ENCODE measurements at places on chromosomes 1 and 21.

- no peak for DNase-seq
Measured at GRCh38 chr1:91827087-91827458, 58.9 kb downstream of the TGFBR3 start.

DNA sequence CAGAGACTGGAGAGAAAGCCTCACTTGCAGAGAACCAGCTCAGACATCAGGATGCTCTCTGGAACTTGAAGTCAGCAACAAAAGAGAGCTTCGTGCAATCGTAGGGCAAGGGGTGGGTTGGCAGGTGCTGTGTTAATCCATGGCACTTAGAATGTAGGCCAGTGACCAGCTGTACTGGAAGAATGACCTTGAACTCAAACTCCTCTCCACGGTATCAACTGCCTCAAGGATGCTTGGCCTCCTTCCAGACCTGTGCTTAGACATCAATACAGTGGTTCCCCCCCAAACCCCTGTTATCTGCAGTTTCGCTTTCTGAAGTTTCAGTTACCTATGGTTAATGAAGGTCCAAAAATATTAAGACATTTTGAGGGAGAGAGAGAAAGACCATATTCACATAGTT, 6.5 kb downstream of the KANK4 start:
- no peak for DNase-seq

DNA sequence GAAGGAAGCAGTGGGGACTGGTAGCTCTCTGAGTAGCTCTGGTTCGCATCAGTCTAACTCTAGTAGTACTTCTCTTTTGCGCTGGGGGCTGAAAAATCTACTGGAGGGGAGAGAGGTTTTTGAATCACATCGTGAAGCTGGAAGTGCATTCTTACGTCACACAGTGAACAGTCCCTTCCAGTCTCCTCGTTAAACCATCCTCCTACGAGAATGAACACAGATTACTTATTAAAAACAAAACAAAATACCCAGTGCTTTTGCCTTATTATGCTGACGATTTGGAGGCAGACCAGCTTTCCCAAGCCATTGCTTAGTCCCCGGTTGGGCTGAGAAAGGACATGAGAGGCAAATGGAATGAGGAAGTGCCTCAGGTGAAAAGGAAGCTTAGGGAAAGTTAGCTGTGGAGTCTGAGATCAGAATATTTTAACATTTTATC, 16.1 kb downstream of the HUNK start:
- no peak for DNase-seq

GRCh38 chr1:22591576-22591975, 28.3 kb downstream of the EPHA8 start:
- DNase-seq, result no peak

- DNase-seq, result no peak
Measured at GRCh38 chr1:4743978-4744750, 89.8 kb downstream of the AJAP1 start.

GRCh38 chr1:154481053-154481452, 21.0 kb upstream of the TDRD10 start:
- DNase-seq, result no peak

DNA sequence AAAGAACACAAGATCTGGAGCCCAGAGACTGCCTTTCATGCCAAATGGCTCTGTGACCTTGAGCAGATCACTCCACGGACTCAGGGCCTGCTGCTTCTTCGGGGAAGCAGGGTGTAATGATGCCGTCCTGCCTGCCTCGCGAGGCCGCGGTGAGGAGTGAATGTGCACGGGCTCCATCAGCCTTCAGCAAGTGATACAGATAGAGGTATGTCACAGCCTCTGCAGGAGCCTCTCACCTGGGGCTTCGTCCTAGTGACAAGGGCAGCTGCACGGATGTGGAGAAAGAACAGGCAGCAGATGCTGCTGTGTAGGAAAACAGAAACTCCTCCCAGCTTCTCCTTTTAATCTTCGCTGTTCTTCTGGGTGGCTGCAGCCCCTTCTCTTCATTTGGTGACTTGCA, 127.5 kb downstream of the KCNN3 start:
- DNase-seq, result no peak

DNA sequence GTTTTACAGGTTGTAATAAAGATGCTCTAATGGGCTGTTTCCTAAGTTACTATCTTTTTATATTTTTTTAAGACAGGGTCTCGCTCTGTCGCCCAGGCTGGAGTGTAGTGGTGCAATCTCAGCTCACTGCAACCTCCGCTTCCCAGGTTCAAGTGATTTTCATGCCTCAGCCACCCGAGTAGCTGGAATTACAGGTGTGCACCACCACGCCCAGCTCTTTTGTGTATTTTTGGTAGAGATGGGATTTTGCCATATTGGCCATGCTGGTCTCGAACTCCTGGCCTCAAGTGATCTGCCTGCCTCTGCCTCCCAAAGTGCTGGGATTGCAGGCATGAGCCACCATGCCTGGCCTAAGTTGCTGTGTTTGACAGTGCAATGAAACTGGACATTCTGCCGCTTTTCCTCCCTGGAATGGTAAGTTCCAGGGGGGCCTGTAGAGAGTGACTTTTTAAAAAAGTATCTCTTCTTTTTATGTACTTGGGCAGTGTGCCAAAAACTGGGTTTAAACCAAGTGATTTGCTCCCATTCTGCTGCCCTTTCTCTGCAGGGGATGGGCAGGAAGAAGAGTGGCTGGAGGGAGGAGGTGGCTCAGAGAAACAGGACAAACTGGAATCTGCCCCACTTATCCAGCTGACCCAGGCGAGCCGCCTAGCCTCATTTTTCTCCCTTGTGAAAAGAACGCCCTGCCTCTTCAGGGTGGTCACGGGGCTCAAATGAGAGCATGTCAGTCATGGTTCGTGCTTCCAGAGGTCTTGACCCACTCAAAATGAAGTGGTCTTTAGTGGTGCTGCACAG, 2.3 kb downstream of the SLC37A1 start:
- DNase-seq, result no peak

DNA sequence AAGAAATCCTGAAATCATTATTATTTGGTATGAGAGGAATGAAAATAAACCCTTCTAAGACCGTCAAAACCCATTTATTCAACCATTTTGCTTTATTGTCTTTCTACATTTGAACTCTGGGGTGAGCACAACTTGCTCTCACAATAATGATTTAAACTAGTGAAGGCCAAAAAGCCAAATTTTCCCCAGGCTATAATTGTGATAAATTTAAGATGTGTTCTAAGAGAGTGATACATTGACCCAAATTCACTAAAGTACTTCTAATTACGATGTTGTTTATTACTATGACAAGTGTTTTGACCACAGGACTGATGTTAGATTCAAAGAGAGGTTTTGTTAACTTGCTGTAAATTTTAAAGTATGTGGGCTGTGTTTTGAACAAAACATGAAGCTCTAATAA, 670.9 kb upstream of the NR5A2 start:
- no peak for DNase-seq

GRCh38 chr1:21659099-21659923, 9.8 kb downstream of the RAP1GAP start:
- DNase-seq, result peak; percentile 73

- no peak for DNase-seq
Measured at GRCh38 chr21:44804762-44805161, 3.1 kb upstream of the UBE2G2 start.

DNA sequence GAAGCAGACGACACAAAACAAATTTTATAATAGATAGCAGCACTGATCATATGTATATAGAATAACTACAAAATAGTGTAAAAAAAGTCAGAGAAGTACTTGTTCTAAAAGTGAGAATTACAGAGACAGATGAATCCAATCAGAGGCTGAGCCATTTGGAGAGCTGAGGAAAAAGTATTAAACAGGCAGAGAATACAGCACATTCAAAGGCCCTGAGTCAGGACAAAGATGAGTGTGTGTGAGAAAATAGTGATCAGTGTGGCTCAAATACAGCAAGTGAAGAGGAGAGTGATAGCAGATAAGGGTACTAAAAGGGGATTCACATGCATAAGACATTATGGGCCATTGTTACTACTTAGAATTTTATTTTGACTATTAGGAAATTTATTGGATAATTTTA, 430.6 kb upstream of the BRINP3 start:
- DNase-seq, result no peak

GRCh38 chr21:16330908-16331268, 601.1 kb downstream of the USP25 start:
- no peak for DNase-seq

- no peak for DNase-seq
Measured at GRCh38 chr21:36704958-36705678, 6.2 kb downstream of the SIM2 start.

GRCh38 chr1:215731699-215732098, 164.6 kb downstream of the KCTD3 start:
- DNase-seq, result no peak

GRCh38 chr1:216325946-216326345, 97.3 kb downstream of the USH2A start:
- DNase-seq, result no peak

GRCh38 chr1:48048064-48048463, 50.9 kb upstream of the TRABD2B start:
- DNase-seq, result no peak

GRCh38 chr1:47631411-47631995, 193.7 kb downstream of the FOXD2 start:
- DNase-seq, result no peak

- DNase-seq, result no peak
Measured at GRCh38 chr1:85314726-85315125, 38.3 kb upstream of the BCL10 start.

GRCh38 chr21:42624936-42625335, 28.5 kb upstream of the PDE9A start:
- no peak for DNase-seq

- DNase-seq, result peak; percentile 66
Measured at GRCh38 chr1:236685917-236686814, at the start of gene ACTN2. TSS of gene ACTN2 (plus strand) at chr1:236686499. CDS start at chr1:236686674, 175 bp downstream.

DNA sequence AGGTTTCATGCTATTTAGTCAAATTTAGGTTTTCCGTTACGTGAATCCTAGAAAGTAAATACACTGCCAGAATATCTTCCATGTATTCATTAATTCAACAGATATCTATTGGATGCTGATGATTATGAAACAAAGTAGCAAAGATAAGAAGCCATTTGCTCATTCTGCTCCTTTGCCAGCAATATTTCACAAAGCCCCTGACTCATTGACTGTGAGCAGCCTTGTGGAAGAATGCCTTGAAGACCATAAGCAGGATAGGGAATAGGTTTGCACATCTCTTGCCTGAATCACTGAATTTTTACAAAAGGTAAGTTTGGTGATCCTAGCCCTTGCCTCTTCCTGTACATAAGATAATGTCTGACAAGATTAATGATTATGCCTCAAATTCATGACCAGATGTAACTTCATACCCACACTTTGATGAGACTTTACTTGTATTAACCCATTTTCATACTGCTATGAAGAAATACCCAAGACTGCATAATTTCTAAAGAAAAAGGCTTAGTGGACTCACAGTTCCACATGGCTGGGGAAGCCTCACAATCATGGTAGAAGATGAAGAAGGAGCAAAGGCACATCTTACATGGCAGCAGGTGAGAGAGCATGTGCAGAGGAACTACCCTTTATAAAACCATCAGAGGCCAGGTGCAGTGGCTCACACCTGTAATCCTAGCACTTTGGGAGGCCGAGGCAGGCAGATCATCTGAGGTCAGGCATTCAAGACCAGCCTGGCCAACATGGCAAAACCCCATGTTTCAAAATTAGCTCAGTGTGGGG, 1.6 kb upstream of the PIGK start:
- DNase-seq, result no peak

DNA sequence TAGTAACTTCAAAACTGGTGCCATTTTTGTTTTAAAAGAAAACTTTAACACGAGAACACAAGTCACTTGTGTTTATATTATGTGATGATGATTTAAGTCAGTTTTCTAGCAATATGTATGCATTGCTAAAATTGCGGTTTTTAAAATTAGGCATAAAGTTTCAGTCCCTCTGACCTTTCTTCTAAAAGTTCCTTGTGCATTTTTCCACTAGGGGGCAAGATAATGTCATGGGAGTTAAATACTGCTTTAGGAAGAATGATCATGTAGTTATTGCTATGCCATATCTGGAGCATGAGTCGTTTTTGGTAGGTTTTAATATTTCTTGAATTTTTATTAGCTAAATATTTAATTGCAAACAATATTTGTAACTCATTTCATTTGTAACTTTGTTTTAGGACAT, 10.7 kb downstream of the CDC7 start:
- peak; percentile 66 for DNase-seq

GRCh38 chr1:7225711-7226505, 440.7 kb downstream of the CAMTA1 start:
- DNase-seq, result no peak

- DNase-seq, result peak; percentile 4
Measured at GRCh38 chr1:50369830-50370229, 53.4 kb downstream of the DMRTA2 start.

DNA sequence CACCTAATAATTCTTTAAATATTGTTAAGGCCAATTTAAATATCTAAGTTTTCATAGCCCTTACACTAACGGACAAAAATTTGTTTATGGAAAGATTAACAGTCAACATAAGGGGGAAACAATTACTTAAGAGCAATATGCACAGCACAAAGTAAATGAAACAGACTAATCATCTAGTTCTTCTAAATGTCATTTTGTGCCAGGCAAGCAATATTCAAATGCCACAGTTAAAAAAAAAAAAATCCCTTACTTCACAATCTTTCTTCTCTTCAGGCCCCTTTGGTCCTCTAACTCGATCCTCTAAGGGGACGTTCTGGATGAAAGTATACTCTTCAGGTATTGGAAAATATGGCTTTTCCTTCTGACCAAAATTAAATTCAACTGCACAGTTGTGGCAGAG, 6.6 kb downstream of the HNRNPU start:
- DNase-seq, result no peak
